ENCODE measurements at places on chromosomes 2 and 18.

- no peak for DNase-seq
Measured at GRCh38 chr2:3298191-3298590, 79.4 kb downstream of the EIPR1 start.

GRCh38 chr2:196391149-196391479 is 219.7 kb upstream of the STK17B start:
- DNase-seq: no peak

- no peak for DNase-seq
Measured at GRCh38 chr2:87996570-87996969, 19.8 kb downstream of the RNU2-63P start.

- no peak for DNase-seq
Measured at GRCh38 chr18:13401826-13402225, 183.3 kb downstream of the LDLRAD4 start.

Measured in NCI-H1417 (cell line).